NCI-H2081 (cell line): ENCODE measurements at places on chromosomes 4 and X.

DNA sequence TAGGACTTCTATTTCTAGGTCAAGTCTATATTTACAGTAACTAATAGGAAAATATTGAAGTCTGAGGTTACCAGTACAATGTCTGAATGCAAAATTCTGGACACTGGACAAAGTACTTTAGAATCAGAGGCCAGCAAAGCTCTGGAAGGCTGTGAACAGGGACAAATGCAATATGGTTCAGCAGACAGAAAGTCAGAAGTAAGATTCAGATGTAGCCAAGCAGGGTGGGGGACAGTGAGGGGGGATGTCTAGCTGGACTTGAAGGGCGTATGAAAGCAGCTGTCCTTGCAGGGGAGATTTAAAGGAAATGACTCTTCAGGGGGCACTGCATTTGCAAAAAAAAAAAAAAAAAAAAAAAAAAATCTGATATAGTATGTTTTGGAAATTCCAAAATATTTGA lies 2.9 kb downstream of the SORBS2 start:
- DNase-seq, result no peak

DNA sequence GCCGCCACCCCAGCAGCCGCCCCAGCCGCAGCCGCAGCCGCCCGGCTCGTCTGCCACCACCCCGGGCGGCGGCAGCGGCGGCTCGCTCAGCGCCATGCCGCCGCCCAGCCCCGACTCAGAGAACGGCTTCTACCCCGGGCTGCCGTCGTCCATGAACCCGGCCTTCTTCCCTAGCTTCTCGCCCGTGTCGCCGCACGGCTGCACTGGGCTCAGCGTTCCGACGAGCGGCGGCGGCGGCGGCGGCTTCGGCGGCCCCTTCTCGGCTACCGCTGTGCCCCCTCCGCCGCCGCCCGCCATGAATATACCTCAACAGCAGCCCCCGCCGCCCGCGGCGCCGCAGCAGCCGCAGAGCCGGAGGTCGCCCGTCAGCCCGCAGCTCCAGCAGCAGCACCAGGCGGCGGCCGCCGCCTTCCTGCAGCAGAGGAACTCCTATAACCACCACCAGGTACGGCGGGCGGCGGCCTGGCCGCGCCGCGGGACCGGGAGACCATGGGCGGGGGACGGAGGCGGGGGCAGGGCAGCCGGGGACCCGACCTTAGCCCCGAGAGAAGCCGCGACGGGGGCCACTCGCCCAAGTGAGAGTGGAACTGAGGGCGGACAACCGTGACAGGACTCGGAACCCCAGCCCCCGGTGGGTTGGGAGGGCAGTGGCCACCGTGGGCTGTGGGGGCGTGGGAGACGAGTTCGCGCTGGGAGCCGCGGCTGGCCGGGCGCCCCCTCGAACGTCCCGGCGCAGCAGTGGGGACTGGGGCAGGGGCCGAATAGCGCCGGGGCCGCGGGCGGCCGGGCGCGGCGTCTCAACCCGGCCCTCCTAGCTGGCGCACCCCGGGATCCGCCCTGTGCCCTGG lies 1.8 kb downstream of the CPEB2 start:
- DNase-seq, result peak; percentile 62

DNA sequence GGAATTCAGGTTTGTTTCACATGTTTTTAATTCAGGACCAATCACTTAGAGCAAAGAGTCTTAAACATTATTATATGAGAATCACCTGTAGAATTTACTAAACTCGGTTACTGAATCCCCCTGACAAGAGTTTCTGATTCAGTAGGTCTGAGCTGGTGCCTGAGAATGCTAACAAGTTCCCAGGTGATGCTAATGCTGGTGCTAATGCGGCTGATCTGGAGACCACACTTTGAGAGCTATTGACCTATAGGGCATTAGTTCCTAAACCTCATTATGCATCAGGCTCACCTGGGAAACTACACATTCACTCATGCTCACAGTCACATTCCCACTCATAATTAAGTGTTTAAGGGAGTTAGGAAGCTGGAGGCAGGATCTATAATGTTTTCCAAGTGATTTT lies 36.1 kb upstream of the NUDT6 start:
- DNase-seq, result no peak

GRCh38 chr4:112082954-112083586 lies 62.2 kb upstream of the FAM241A start:
- no peak for DNase-seq

DNA sequence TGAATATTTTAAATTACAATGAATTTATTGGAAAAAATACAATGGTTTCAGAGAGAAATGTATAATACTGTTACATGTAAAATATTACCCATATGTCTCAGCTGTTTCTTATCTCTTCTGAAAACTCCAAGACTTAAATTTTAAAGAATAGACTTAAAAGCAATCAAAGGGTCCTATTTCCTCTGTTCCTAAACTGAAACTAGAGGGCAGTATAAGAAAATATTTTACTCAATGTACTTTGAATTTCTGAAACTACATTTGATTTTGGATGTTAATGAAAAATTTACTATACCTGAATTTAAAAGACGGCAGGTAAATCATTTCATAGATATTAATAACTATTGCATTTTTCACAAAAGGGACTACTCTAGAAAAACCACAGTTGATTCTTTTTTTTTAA lies 200.2 kb downstream of the LRBA start:
- DNase-seq, result no peak

DNA sequence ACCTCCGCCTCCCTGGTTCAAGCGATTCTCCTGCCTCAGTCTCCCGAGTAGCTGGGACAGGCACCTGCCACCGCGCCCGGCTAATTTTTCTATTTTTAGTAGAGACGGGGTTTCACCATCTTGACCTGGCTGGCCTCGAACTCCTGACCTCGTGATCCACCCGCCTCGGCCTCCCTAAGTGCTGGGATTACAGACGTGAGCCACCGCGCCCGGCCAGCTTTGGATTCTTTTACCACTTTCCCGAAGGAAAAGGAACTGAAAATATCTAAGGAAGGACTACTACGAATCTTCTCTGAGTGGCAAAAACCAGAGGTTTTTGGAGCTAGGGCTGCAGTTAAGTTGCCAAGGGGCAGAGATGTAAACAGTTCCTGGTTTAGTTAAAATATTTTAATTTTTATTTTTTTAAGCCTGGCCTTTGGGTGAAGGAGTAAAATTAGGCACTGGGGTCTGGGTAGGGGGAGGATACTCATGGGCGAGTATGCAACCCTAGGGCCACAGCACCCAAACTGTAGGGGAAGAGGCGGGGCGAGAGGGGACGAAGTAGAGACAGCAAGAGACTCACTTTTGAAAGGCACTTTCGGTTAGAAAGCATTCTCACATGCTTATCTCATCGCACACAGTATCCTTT lies 525 bp upstream of the CISD2 start:
- no peak for DNase-seq

DNA sequence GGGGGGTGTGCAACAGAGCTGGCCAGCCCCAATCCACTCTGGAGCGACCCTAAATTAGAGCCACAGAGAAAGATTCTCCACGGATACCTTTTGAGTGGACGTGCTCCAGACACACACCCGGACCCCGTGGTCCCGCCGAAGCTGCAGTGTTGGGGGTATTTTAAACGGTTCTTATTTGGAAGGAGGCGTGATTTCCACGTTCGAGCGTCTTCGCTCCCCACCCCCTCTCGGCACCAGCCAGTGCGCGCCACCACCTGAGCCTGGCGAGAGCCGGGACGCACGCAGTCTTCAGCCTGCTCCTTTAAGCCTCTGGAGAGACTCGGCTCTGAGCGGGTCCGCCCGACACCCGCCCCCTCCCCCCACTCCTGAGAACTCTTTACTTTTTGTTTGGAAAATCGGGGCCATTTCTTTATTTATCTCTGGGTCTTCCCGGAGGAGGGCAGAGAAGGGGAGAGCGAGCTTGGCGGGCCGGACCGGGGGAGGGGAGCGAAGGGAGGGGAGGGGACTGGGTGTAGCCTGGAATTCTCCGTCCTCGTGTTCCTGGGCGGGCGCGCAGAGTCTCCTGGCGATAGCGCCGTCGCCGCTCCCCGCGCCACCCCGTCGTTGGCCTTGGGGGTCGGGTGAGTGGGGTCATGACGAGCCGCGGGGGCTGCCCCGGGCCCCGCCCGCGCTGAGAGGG lies 668 bp upstream of the PTCHD1 start:
- DNase-seq, result no peak

DNA sequence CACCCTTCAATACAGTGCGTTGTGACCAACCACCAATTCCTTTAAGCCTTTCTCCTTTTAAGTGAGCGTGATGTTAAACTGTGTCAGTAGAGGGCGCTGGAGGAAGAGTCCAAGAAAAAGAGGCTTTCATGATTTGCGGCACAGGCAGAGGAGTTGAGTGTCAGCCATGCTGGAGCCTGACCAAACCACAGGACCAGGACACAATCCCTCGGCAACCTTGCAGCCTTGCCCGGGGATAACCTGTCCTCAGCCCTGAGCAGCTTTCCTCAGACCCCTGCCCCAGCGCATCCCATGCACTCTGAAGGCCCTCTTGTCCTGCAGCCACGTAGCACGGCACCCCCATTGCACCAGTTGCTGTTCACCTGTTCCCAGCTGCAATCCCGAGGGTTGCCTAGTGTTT lies 53.5 kb upstream of the SMIM31 start:
- DNase-seq, result no peak

DNA sequence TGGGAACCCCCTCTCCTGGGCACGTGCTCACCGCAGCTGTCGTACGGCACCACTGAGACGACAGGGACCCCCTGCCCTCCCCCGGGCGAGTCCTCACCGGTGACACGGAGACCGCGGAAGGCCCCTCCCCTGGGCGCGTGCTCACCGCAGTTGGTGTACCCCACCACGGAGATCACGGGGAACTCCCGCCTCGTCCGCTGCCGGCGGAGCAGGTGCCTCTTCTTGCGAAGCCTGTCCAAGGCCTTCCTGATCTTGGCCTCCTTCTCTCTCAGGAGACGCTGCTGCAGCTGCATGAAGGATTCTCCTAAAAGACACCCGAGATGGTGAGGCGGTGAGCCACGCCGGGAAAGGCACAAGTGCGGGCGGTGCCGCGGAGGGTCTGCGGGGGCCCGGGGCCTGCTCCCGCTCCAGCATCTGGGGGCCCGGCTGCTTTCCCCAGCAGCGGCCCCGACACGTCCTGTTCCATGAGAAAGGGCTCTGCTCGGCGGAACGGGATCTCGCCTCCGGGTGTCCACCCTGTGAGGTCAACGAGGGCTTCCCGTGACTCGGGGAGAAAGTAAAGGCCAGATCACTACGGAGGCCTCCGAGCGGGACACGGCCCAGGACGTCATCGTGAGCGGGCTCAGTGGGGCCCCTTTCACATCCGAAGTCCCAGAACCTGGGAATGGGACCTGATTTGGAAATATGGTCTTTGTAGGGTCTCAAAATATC lies 5.8 kb downstream of the GTPBP6 start:
- no peak for DNase-seq
